ENCODE measurements at places on chromosomes 6 and 20. TPM values are rescaled to one million over a fixed set of nuclear protein-coding genes. Genes with fewer than 3 reads are reported as not detected.

DNA sequence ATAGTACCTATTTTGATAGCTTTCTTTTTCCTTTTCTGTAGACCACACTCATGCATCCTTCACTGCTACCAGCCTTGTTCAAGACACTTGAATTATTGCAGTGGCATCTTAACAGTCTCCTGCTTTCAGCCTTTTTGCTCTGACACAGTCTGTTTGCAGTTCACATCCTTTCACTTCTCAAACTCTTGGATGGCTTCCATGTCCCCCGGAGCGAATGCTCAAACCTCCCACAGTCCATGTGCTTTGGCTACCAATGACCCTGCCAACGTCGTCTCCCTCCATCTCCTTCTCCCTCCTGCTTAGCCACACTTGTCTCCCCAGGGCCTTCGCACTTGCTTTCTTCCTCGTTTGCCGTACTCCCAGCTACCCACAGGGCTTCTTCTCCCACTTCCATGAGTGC is 270.0 kb upstream of the ZFP64 start:
- no peak for DNase-seq

DNA sequence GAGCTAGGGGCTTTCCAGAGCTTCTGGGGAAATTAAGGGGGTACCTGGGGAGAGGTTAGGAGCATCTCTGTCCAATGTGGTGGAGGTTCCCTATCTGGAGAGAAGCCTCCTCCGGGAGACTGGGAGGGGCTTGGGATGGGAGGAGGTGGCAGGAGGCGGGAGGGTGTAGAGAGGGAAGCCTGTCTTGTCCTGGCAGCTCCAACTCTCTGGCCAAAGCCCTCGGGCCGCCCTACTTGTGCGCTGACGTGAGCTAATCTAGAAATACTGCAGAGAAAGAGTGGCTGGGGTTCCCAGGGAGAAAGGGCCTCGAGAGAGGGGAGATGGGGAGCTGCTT is 1.6 kb upstream of the SLC32A1 start:
- DNase-seq = no peak

GRCh38 chr20:40477805-40478204 is 211.2 kb downstream of the MAFB start:
- no peak for DNase-seq

Gene SAPCD1
- total RNA-seq = 0.69 TPM

- no peak for DNase-seq
Measured at GRCh38 chr20:51122931-51123658, 100.2 kb upstream of the KCNG1 start.
